ENCODE measurements at places on chromosomes 6 and 20.

DNA sequence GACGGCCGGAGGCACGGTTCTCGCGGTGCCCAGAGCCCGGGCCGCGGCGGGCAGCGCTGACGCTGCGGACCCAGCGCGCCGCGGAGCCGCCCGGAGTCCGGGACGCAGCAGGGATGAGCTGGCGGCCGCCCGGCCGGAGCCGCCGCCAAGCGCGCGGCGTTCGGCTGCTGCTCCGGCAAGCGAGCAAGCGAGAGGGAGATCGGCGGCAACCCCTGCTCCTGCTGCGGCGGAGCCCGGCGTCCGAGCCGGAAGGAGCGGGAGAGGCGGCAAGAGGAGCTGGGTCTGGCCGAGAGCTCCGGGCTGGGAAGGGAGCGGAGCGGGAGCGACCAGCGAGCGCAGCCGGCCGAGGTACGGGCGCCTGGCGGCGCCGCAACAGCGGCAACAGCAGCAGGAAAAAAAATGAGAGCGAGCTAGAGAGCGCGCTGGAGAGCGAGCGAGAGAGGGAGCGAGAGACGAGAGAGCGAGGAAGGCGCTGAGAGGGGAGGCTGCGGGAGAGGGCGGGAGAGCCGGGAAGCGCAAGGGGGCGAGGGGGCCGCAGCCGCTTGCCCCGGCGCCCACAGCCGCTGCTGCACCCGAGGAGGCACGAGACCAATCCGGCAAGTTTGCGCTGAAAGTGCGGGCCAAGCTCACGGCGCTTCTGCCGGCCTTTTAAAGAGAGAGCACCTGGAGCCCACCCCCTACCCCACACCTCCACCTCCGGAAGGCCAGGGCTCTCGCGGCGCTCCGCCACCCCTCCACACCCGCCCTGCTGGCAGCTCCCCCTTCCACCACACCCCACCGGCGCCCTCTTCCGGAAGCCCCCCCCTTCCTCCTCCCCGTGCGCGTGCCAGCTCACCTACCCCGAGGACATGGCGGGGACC is 496 bp downstream of the GRM4 start:
- peak; percentile 65 for DNase-seq

DNA sequence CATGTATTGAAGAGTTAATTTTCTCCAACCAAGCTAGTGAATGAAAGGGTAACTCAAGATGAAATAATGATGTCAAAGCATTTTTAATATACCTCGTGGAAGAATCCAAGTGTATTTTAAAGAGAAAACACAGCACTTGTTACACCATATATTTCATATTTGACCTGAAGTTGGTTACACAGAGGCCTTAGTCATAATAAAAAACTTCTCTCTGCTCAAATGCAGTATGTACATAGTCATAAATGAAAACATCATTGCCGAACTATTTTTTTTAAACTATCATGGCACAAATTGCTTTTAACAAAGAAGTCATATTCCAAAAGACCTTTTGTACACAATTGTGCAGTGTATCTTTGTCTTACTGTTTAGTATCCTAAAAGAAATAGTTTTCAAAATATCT is 43.0 kb downstream of the BACH2 start:
- DNase-seq, result no peak

- DNase-seq, result no peak
These were observed 117.6 kb downstream of the TIAM2 start for GRCh38 chr6:155112757-155113156.

- peak; percentile 77 for DNase-seq
These were observed 78.0 kb downstream of the PTPN1 start for GRCh38 chr20:50588034-50588736.

DNA sequence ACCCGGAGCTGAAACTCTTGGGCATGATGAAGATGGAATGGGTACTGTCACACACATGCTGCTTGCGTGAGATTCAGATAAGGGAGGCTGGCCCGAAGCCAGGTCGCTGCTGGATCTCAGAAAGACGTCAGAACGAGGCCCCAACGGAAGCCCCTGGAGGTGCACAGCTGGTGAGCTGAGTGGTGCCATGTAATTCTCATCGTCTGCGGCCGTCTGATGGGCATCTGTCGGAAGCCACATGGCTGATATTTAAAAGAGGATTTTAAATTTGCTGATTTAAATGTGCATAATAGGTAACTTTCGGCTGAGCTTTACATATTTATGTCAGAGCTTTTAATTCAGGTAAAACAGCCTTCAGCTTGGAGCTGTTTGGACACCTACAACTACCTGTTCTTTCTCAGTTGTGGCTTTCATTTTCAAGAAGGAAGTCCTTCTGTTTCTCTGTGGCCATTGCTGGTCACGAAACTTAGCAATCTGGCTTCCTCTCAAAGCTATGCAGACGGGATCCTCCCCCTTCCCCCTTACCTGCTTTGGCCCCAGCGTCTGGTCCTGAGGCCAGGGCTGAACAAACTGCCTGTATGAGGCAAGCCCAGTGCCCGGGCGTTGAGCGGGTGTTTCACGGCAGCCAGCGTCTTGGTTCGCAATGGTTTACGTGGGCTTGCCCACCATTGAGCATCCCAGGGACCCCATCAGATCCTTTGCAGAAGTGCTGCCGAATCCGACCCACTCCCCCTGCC is 9.2 kb downstream of the SLCO4A1 start:
- DNase-seq, result peak; percentile 95

- DNase-seq, result no peak
These were observed 11.2 kb upstream of the SERPINB9 start for GRCh38 chr6:2914318-2914660.

DNA sequence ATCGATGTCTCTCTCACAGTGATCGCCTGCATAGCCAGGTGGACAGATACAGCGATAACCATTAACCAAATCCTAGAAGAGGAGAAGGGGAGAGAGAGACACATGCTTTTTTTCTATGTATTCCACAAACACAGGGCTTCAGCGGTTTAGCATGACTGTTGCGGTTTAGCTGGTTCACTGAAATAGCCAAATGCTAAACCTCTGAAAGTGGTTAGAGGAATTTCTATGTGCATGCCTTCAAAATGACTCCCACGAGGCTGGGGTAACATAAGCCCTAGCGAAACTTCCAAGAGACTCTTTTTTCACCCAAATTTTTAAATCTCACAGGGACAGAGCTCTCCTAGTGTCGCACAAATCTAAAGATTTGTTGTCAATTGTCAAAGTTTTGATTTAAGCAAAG is 25.1 kb downstream of the JAG1 start:
- DNase-seq, result no peak

GRCh38 chr6:90121982-90122381 is 174.7 kb downstream of the BACH2 start:
- DNase-seq, result no peak

DNA sequence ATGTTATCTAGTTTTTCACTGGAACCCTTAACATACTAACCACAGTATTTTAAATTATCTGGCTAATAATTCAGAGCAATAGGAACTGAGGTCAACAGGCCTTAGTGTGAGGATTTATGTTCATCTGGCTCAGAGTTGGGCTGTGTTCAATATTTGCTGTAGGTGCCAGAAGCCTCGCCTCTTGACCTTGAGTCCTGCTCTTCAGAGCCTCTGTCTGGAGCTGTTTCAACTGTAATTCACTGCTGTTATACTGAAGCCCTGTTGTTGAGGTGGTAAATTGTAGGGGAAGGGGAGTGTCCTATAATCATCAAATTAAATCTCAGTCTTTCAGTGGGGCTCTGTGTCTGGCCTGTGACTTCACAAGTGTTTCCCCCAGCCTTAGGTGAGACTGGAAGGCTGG is 184.4 kb downstream of the CDH26 start:
- DNase-seq, result no peak

DNA sequence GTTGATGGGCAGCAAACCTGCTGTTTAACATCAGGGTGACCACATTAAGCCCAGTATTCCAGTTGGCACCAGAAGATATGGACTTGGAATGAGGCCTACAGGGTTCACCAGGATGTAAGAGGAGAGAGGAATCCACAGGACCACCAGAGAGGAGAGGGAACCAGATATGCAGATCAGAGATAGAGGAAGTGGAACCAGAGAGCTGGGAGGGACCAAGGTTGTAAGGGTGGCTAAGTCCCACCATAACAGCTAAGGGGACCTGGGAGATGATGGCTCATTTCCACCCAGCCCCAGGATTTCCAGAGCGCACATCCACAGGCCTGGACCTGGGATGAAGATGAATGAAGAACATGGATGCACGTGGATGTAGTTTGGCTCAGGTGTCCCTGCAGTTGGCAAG is 11.1 kb downstream of the BTN2A1 start:
- DNase-seq, result no peak

- no peak for DNase-seq
These were observed 49.2 kb upstream of the FOXC1 start for GRCh38 chr6:1560281-1561058.

DNA sequence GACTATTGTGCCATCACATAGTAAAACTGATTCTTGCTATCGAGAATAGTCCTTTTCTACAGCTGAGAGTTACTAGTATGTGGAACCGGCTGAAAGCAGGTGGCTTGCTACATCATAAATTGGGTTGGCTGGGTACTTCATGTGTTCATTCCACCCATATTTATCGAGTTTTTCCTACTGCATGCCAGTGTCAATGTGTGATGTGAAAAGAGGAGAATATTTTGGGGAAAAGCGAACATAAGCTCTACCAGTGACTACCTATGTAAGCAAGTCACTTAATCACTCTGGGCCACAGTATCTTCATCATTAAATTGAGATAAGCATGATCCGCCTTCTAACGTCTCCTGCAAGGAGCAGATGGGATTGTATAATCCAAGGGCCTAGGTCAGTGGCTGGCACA is 61.0 kb downstream of the TSHZ2 start:
- DNase-seq, result no peak

GRCh38 chr6:160174681-160175080 is 53.1 kb downstream of the SLC22A1 start:
- DNase-seq, result no peak

- DNase-seq, result no peak
These were observed 196.3 kb downstream of the FUT9 start for GRCh38 chr6:96212066-96212465.

DNA sequence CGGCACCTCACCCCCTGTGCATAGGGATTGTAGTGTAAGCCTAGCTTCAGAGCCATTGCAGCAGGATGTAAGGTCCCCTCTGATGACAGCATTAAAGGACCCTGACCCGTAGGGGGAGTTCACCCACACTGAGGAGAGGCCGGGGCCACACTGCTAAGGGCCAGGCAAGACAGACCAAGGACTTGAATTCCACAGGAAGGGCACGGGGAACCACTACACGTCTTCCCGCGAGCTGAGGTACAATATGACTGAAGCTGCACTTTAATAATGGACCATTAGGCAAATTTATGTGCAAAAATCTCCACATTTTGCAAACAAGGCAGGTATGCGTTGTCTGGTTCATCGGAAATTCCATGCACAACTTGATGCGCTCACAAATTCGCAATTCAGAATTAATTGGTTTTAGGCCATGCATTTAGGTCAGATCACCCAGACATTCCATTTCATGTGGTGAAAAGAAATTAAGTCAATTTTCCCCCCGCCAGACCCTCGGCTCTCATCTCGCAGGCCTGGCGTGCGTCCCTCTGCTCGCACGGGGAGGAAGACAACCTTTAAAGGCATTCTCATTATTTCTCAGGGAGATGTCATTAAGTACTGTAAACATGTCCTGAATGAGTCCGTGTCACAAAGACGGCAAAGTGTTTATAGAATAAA is 111.8 kb downstream of the FOXA2 start:
- no peak for DNase-seq

- no peak for DNase-seq
These were observed 93.1 kb downstream of the CHD6 start for GRCh38 chr20:41524980-41525613.

DNA sequence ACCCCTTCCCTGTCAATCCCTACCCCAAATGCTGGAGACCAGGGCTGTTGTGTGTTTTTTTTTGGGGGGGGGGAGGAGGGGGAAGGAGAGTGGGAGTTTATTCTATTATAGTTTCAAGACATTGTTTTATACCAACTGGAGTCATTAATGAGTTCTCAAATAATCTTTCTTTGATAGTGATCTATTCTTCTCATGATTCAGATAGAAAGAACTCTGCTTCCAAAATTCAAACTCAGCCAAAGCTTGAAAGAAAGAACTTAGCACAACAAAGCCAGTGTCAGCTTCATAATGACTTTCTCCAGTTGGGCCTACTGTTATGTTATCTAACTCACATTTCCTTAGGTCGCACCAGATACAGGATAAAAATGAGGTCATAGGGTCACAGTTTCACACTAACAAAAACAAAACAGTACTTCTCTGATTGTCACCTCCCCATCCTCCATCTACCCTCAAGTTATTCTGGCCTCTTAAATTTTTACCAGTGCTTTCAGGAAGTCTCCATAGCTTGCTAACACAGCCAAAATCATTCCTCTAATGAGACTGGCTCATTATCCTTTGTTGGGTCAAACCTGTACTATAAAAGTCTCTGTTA is 19.0 kb upstream of the MAP3K7 start:
- no peak for DNase-seq

DNA sequence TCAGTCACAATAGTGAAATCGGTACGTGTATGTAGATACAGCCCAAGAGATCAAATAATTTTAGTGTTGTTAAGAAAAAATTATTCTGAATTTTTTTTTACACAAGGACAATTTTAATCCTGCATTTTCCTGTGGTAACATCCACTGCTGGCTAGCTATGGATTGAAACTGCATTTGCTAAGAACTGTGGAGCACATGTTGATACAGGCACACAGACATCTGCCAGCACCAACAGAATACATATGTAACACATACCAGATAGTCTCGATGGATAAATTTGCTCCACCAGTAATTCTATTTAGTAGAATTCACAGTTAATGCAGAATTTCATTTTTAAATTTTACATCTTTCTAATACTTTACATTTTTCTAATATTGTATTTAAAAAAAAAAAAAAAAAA is 2.2 kb downstream of the ASIP start:
- DNase-seq, result no peak

GRCh38 chr6:100300221-100300736 is 164.4 kb downstream of the SIM1 start:
- no peak for DNase-seq

GRCh38 chr6:122648726-122649125 is 38.5 kb downstream of the PKIB start:
- DNase-seq, result no peak

GRCh38 chr6:7518877-7519276 is 22.6 kb upstream of the DSP start:
- DNase-seq, result no peak

- DNase-seq, result no peak
These were observed 12.4 kb downstream of the HTR1B start for GRCh38 chr6:77450924-77451323.
